Eye (tissue), 1 donor: ENCODE measurements at places on chromosomes 3 and 15.
A peak's percentile ranks its signal among the peaks of the same experiment; 100 is the strongest.

DNA sequence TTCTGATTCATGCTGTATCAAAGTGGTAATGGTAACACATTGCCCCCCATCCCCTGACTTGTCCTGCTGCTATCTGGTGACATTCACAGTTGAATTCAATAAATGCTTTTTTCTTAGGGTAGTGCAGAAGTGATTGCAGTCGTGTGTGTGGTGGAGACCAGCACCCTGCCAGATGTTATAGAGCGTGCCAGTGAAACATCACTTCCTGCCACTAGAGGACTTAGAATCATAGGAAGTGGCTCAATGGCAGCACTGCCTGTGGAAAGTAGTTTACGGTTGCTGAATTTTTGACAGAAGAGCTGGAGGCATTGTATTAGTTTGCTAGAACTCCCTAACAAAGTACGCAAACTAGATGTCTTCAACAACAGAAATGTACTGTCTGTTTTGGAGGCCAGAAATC is 37.4 kb upstream of the P2RY12 start:
- DNase-seq = no peak

- no peak for DNase-seq
Observed at GRCh38 chr15:65521350-65521749, 3.9 kb upstream of the DPP8 start.

DNA sequence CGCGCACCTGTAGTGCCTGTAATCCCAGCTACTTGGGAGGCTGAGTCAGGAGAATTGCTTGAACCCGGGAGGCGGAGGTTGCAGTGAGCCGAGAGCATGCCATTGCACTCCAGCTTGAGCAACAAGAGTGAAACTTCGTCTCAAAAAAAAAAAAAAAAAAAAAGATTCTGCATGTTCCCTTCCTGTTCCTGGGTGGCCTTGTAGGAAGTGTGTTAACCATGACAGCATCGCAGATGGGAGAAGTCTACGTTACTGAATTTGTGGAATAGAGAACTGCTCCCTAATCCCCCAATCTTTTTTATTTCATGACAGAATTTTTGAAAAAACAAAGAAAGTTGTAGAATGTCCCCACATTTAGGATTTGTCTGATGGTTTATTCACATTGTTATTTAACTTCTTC is 45.4 kb downstream of the FOXL2 start:
- DNase-seq = no peak

DNA sequence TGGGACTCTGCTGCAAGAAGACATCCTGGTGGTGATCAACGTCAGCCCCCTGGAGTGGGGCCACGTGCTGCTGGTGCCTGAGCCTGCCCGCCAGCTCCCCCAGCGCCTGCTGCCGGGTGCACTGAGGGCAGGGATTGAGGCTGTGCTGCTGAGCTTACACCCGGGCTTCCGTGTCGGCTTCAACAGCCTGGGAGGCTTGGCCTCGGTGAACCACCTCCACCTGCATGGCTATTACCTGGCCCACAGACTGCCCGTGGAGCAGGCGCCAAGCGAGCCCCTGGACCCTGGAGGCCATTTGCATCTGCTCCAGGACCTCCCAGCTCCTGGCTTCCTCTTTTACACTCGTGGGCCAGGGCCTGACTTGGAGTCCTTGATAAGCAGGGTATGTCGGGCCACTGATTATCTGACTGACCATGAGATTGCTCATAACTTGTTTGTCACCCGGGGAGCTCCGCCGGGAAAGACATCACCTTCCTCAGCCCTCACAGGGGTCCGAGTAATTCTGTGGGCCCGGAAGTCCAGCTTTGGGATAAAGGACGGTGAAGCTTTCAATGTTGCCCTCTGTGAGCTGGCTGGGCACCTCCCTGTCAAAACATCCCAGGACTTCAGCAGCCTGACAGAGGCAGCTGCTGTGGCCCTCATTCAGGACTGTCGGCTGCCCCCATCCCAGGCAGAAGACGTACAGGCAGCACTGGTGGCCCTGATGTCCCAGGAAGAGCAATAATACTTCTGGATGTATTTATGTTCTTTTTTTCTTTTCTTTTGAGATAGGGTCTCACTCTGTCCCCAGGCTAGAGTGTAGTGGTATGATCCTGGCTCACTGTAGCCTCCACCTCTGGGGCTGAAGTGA is 7.6 kb downstream of the GDPGP1 start:
- no peak for DNase-seq

GRCh38 chr3:159829539-159830227 is 159.0 kb upstream of the IL12A start:
- no peak for DNase-seq

DNA sequence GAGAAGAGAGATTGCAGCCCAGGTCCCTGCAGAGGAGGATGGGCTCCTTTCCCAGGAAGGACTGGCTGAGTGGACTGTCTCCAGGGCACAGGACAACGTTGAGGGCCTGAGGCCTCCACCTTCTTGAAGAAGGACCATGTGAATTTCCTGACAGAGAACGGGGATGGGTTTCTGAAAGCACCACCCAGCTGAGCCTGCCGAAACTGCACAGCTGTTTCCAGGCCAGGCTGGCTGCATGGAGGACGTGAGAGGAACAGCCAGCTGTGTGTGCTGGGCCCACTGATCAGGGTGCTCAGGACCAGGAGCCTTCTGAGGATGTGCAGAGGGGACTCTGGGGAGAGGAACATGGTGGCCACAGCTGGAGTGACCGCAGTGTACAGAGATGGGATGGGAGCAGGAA is 39.2 kb downstream of the HMCES start:
- no peak for DNase-seq

- DNase-seq = peak; percentile 89
Observed at GRCh38 chr3:13655061-13655913, 106.4 kb downstream of the FBLN2 start.

- DNase-seq = no peak
Observed at GRCh38 chr15:72302955-72303354, 17.0 kb downstream of the CELF6 start.

DNA sequence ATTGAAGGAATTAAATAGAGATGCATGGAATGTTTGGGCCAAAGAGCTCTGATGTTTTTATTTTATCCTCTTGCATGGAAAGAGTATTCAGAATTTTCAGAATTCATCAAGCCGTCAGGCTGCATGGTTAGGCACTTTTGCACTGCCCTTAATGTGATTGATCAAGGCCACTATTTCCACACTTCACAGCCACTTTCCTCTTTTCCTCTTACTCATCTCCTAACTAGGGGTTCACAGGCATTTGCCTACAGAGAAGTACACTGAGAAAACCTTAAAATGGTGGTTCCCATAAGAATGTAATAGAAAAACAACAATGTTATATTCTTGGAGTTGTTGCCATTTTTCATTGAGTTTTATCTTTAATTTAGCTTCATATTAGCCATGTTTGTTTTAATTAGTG is 10.9 kb downstream of the SLC35A5 start:
- no peak for DNase-seq

DNA sequence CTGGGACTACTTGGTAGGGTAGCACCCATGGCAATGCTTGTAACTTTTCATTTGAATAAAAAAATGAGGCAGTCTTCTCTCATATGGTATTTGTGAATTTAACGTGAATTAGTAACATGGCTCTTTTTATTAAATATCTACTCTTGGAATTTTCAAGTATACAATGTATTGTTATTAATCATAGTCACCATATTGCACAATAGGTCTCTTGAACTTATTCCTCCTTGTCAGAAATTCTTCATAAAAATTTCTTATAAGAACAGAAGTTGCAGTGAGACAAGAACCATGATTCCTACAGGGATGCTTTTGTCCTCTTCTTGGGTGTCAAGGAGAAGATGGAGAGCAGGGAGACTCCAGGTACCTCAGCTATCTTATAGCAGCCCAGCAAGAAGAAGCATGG is 203.8 kb upstream of the FEZF2 start:
- no peak for DNase-seq

DNA sequence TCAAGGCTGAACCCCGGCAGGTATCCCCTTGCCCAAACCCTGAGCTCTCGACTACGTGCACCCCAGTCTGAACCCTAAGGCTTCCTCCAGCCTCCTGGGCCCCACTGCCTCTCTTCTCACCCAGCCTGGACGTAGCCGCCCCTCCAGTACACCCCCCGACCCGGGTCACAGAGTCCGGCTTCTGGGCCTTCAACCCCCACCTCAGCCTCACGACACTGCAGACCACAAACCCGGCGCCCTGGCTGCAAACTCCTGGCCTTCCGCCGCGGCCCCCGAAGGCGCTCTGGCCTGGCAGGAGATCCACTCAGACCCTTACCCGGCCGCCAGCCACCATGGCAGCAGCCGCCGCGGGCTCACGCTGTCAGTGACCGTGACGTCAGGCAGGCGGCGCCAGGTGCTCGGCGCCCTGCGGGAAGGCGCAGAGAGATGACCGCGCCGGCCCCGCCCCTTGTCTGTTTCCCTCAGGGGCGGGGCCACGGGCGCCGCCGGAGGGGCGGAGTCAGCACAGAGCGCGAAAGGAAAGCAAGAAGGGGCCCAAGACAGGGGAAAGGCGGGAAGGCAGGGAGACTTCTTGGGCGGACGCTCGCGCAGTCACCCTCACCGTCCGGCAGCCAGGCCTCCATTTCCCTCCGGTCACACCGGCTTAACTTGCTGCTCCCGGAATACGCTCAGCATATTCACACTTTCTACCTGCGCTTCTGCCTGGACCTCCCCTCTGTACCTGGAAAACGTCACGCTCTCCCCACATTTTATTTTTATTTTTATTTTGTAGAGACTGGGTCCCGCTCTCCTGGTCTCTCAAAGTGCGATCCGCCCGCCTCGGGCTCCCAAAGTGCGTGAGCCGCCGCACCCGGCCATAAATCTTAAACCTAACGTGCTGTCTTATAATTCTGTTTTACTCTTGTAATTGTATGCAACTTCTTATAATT is at the start of gene RMDN3:
RMDN3 (minus strand) TSS at position 372 of the 929 bp plus-strand sequence. CDS start 471 bp downstream, outside the sequence.
- peak; percentile 98 for DNase-seq

DNA sequence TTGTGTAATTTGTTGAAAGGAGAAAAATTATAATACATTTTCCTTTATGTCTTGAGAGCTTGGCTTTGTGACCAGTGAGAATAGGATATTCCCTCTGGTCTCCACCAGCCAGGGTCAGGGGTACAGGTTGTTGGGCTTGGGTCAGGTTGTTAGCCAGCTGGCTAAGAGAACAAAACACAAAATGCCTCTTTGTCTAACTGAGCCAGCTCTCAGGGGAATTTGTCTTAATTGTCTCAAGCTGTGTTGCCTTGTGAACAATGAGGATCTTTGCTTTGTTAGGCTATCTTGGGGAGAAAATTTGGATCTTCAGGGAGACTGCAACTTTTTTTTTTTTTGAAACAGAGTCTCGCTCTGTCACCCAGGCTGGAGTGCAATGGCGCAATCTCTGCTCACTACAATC is 17.7 kb upstream of the GK5 start:
- DNase-seq = peak; percentile 45

- DNase-seq = no peak
Observed at GRCh38 chr3:172709774-172710663, 848 bp downstream of the NCEH1 start.

DNA sequence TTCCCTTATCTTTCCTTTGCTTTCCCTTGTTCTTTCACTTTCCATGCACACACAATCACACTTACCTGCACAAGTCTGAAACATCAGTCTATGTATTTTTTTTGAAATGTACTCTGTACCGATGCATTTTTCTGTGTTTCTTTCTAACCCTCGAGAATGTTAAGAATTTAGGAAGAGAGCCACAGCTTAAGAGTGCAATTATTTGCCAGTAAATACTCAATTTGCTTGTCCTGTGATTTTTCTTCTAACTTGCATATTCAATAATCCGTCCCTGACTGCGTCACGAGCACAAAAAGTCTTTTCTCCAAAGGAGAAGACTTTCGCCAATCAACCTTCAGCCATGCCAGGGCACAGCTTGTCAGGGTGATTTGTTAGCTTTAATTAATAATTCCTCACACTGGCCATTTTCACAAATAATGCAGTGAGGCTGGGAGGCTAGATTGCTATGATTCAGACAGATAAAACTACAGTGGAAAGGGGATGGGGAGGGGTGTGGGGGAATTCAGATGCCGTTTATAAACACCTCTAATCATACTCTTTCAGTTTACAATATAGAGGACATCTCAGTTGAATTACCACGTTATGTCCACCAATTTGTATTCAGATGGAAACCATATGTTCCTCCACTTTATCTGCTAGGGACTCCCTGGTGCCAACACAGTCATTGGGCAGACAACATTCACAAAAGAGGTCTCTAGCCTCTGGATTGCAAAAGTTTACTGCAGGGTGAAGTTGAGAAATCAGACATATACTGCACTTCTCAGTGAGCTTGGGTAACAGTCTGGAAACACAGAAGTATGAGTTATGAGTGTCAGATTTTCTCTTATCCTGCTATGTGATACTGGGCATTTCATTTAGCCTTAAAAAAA is 388.0 kb downstream of the ZBTB20 start:
- DNase-seq = peak; percentile 8

DNA sequence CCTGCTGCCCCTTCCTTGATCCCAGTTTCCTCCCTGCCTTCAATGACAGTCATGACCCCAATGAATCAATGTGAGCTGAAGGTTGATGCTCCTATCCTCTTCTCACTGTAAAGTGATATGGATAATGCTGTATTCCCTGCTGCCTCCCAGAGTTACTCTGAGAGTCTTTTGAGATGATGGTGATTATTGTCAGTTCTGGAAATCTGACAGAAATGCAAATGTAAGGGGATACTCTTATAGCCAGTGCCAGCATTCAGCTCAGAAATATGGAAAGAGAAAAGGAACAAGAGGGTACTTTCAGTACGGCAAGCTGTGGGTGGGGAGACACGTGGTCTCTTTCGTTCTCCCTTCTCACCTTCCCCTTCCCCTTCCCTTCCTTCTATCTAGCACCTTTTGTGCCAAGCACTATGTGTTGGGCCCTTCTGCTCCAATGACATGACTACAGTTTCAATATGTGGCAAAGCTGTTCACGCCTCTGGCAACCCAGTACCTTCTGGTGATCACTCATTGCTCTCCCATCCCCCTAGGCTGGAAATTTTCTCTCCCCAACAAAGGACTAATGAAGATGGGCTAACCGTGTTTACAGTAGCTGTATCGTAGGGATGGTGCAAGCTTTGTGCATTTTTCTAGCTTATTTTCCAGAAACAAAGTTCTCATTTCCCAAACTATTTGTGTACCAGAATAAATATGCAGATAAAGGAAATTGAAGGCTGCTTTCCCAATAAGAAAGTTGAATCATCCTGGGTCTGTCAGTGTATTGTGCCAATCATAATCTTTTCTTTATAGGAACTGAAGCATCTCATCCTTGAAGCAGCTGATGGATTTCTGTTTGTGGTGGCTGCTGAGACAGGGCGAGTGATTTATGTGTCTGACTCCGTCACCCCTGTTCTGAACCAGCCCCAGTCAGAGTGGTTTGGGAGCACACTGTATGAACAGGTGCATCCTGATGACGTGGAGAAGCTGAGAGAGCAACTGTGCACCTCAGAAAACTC is 70.3 kb downstream of the ARNT2 start:
- no peak for DNase-seq

DNA sequence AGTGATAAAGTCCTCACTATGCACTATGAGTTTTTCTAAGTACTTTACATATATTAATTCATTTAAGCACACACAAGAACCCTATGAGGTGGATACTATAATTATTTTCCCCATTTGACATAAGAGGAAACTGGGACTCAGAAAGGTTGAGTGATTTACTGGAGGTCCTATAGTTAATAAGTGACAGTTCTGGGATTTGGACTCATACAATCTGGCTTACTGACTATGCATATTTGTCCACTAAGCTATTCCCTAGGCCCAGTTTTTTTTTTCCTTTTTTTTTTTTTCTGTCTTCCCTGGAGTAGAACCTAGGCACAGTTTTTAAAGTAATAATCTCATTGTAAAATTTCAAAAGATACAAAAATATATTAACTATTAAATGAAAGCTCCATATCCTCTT is 6.3 kb upstream of the RTP2 start:
- DNase-seq = no peak

- DNase-seq = peak; percentile 2
Observed at GRCh38 chr15:76866008-76866407, 39.1 kb downstream of the SCAPER start.
